ENCODE measurements at places on chromosomes 6 and 20.

DNA sequence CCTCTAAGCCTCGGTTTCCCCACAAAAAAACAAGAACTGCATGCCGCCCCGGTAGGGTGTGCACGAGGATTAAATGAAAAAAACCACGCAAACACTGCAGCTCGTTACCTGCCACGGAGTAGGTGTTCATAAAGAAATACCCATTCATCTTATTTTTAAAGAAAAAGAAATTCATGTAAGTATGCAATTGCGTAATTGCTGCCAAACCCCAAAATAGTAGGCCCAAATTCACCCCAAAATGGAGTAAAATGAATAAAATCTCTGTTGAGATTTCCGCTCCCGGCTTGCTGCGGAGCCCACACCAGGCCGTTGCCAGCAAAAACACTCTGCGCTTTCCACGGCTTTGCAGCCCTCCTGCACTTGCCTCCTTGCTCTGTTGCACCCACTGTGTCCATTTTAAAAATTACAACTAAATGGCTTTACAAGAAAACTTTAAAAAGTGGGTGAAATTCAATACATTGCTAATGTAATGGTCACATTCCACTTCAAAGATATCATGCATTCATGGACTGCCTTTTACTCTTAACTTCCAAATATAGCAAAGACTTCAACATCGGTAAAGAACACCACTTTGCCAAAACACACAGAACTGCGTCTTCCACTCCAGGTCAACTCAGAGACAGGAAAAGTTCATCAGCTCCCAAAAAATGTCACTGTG lies 125.0 kb downstream of the ZMYND8 start:
- DNase-seq: no peak

DNA sequence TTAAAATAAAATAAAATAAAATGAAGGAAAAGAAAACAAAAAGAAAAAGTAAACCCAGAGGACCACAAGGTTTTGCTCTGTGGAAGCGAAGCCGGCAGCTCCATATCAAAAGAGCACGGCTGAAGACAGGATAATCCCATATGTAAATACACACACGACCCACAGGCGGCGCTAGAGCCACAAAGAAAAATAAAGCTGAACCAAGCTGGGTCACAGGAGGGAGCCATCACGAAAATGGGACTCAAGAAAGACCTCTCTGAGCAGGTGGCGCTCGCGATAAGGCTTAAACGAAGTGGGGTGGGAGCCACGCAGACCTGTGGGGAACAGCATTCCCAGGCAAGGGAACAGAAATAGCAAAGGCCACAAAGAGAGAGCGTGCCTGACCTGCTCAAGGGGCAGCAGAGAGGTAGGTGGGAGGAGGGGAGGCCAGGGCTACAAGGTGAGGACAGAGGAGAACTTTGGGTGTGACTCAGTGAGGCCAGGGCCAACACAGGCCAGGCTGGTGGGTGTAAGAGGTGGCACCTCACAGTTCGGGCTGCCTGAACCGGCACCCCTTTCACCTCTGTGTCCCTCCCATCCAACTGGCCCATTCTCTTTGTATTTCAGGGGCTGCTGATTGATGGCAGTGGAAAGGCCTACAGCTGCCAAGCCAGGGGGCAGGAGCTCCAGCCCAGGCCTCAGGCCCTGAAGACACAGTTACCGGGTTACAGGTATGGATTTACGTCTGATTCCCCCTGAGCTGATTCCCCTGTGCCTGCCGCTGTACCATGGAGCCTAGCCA lies 26.0 kb downstream of the PTGIS start:
- DNase-seq: peak; percentile 86

DNA sequence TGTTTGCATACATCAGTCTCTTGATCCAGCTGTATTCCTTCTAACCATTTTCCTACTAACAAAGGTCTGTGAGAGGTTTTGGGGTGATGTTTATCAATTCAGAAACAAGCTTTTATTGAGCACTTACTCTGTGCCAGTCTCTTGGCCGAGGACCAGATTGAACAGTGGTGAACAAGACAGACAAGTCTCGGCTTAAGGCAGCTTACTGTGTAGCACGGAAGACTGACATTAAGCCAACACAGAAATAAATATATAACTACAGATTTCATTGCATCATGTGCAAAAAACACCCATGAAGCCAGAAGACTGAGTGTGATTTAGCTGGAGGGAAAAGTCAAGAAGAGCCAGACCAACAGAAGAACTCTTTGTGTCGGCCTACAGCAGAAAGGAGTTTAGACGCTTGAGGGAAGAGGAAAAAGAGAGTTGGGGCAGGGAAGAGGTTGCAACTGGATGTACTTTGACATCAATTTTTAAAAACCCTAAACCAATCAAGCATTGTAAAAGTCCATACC lies 549.6 kb upstream of the CITED2 start:
- no peak for DNase-seq

- no peak for DNase-seq
Observed at GRCh38 chr20:25285091-25285647, 37.3 kb downstream of the PYGB start.

DNA sequence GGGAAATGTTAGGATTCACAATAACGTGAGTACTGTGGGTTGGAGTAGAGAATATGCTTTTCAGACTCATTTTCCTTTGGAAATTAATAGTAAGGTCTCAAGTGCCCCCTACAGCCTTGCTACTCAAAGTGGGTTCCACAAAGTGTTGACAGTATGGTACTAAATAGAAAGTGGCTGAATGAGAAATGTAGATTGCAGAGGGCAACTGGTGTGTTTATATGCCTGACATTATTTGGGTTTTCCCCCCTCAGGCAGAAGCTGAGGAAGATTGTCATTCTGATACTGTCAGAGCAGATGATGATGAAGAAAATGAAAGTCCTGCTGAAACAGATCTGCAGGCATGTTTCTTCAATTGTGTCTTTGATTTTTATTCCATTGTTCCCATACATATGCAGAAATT lies 5.6 kb downstream of the FBXO9 start:
- no peak for DNase-seq

- no peak for DNase-seq
Observed at GRCh38 chr20:45041464-45042337, 59.2 kb downstream of the KCNS1 start.

DNA sequence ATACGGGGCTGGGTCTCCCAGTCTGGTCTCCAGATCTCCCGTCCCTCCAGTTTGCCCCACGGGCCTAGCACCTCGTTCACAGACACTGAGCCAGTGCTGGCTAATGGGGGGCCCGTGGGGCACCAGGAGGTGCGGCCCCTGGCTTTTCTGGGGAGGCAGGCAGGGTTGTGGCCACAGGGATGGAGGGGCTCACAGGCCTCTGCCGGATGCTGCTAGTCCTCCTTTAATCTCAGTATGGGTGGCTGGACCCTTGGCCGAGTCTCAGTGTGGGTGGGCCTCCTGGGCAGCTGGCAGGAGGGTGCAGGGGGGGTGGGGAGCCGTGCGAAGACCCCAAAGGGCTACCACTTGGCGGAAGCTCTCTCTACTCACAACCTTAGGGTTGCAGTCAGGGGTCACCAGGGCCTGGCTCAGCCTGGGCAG lies 1.6 kb upstream of the SOX18 start:
- DNase-seq: no peak

DNA sequence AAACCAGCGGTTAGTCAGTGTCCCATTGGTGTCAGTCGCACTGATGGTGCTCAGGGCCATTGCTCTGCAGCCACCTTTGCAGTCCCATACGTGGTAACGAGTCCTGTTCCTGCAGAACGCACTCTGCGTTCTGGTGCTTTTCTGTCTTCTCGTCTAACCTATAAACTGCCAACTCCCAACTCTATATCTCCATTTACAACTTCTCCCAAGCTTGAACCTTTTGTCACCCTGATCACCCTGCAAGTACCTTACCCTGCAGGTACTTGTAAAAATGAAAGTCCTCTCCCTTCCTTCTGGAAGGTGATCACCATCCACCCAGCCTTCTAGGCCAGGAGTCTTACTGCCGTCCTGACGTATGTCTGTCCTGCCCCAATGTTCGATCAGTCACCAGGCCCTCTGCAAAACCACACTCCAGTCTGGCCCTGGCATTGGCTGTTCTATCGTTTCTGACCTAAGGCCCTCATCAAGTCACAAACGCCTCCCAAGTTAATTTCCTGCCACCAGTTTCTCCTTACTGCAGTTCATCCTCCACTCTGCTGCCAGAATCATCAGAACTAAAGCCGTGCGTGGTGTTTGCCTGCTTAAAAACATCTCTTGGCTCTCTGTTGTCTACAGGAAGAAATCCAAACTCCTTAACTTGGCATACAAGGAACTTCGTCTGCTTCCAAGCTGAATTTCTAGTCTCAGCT lies 7.9 kb downstream of the RREB1 start:
- DNase-seq: peak; percentile 16

DNA sequence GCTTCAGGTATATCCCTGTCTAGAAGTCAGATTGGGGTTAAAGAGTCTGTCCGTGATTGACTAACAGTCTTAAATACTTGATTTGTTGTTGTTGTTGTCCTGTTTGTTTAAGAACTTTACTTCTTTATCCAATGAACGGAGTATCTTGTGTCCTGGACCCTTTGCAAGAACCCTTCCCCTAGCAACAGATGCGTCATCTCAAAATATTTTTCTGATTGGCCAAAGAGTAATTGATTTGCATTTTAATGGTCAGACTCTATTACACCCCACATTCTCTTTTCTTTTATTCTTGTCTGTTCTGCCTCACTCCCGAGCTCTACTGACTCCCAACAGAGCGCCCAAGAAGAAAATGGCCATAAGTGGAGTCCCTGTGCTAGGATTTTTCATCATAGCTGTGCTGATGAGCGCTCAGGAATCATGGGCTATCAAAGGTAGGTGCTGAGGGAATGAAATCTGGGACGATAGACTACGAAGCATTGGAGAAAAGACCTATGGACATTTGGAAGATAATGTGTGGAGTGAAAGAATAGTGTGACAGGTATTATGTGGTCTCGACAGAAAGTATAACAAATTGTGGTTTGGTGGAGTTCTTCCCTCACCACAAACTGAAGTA lies at the start of gene HLA-DRA:
Gene HLA-DRA, plus strand, starts transcription at position 286 of the 613 bp plus-strand sequence. Its CDS starts 64 bp downstream, at position 350.
- DNase-seq: peak; percentile 39

GRCh38 chr6:4069199-4069598 lies 9.7 kb downstream of the FAM217A start:
- DNase-seq: no peak

DNA sequence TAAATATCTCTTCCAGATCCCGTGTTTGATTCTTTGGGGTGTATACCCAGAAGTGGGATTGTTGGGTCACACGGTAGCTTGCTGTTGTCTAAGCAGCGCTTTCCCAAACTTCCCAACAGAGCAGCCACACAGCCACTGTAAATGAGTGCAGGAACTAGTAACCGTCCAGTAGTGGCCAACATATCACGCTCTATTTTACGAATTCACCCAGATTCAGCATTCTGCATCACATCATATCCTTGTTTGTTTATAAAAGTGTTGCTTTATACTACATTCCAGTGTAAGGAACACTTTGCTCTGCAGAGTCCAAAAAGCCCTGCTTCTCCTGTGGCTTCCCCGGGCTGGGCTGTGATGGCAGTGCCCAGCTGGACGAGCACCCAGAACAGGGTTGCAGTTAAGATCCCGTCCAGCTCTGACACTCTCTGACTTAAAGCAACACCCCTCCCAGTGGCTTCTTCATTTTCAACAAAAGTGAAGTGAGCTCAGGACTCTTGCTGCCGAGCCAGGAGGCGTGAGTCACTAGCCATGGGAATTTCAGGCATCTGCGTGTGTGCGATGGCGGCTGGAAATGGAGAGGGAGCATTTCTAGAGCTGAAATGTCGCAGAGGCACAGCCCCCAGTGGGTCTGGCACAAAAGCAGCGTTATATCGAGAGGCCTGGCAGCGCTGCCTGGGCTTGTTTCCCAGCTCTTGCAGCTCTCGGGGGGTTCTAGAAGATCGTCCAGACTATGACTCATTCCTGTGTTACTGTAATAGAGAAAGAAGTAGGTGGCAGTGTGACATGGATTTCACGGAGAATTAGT lies 216.3 kb upstream of the ECI2 start:
- no peak for DNase-seq

- DNase-seq: no peak
Observed at GRCh38 chr20:828987-829386, 4.5 kb upstream of the FAM110A start.

GRCh38 chr20:48957533-48957932 lies 36.0 kb downstream of the ARFGEF2 start:
- DNase-seq: no peak

- DNase-seq: no peak
Observed at GRCh38 chr6:5175635-5176034, 85.1 kb downstream of the LYRM4 start.

- DNase-seq: no peak
Observed at GRCh38 chr6:32685603-32686002, 19.1 kb upstream of the HLA-DQB1 start.

DNA sequence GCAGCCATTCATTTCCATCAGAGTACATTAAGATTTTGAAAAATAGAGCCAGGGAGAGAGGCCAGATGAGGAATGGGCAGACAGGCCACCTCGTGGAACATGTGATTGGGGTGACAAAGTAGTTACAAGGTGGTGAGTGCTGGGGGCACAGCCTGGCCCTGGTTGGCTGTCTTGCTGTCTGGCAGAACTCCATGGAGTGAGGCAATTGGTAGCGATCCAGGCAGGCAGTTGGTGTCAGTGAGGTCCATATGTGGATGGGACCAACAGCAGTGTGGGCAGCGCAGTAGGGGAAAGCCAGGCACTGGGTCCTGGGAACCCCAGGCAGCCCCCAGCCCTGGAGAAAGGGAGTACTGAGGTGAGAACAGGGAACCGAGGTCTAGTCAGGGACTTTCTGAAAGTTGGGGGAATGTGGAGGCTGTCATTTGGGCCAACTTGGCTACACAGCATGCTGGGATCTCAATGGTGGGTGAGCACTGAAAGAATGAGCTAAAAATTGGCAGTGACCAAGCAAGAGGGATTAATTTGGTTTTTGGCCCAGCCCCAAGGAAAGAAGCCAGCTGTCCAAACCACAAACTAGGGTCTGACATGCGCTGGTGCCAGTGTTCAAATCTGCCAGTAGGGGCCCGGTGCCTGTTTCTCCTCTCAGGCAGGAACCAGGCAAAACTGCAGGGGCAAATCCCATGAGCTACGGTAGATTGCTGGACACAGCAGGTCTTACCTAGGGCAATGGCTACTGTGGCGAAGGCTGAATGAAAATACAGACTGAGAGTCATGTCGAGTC lies 61.4 kb upstream of the E2F3 start:
- DNase-seq: no peak

- DNase-seq: no peak
Observed at GRCh38 chr20:37907677-37908401, 4.9 kb downstream of the VSTM2L start.

DNA sequence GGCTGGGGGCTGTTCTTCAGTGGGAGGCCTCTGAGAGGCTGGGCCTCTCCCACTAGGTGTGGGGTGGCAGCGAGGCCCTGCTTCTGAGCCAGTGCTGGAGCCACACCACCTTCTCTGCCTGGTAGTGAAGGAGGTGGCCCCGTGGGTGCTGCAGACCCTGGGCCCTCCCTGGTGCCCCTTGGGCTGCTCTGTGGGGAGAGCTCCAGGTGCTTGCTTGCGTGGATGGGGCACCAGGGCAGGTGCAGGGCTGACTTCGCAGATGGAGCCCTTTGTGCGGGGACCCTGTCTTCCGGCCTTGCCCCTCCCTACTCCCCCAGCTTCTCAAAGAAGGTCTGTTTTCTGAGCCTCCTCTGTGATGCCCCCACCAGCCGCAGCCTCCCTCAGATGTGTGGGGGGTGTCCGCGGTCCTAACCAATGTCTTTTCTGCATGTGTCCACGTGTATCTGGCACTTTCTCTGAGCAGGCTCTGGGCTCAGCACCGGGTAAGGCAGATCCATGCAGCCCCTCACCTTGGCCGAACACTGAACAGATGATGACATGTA lies 17.2 kb upstream of the MYT1 start:
- DNase-seq: no peak

Data from activated T-cell treated with anti-CD3 and anti-CD28 coated beads, Interleukin-2, amount 50 U/mL, for 48 hours (primary cell).